ENCODE measurements at places on chromosomes 16 and 17.

GRCh38 chr16:66935314-66936011 is at the start of gene CES2:
Gene CES2 (plus strand): TSS chr16:66935516. CDS start chr16:66935636, 120 bp downstream.
- no peak for DNase-seq

- no peak for DNase-seq
Measured at GRCh38 chr16:57343221-57343620, 15.4 kb upstream of the CCL22 start.

GRCh38 chr17:78774956-78775571 is 7.0 kb downstream of the CYTH1 start:
- peak; percentile 61 for DNase-seq

DNA sequence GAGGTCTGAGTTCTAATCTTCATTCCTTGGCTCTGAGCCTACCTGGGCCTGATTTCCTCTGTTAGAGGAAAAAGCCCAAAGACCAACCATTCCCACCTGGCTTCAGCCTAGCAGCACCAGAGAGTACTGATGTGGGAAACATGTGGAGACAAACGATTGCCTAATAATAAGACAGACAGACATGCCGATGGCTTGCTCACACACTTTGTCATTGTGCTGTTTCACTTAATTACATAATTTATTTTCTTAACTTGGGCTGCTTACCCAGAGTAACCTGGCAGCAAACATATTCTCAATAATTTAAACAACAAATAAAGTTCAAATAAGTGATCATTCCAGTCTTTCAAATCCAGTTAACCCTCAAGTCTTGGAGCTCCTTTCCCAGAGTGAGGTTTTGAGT is 83.4 kb downstream of the MAF start:
- DNase-seq: no peak

- DNase-seq: no peak
Measured at GRCh38 chr17:21173543-21173942, 40.4 kb downstream of the TMEM11 start.
